ENCODE measurements at places on chromosomes 1 and 21. TPM values are rescaled to one million over a fixed set of nuclear protein-coding genes. Genes with fewer than 3 reads are reported as not detected.

The SAMD13 gene
- total RNA-seq = 0.18 TPM

The C8B gene
- total RNA-seq = 8.4 TPM

The CD1C gene
- not detected for total RNA-seq

The CEP170 gene
- 28.6 TPM for total RNA-seq

The LDLRAP1 gene
- total RNA-seq = 6.3 TPM

The KCNQ4 gene
- not detected for total RNA-seq

The POU3F1 gene
- not detected for total RNA-seq

The CASQ1 gene
- 0.20 TPM for total RNA-seq

The OR10Z1 gene
- total RNA-seq = not detected

The RXFP4 gene
- total RNA-seq = not detected

The PALMD gene
- 31.1 TPM for total RNA-seq

The UMODL1 gene
- total RNA-seq = not detected

The KRTAP19-3 gene
- total RNA-seq = not detected

The PLPP3 gene
- total RNA-seq = 65.8 TPM

The MAN1C1 gene
- total RNA-seq = 0.15 TPM
